Calu3 (cell line): ENCODE measurements at places on chromosomes 4 and X.

- DNase-seq = no peak
Observed at GRCh38 chrX:7993873-7994272, 66.7 kb upstream of the PNPLA4 start.

- DNase-seq = no peak
Observed at GRCh38 chr4:24273136-24273535, 311.2 kb downstream of the DHX15 start.

DNA sequence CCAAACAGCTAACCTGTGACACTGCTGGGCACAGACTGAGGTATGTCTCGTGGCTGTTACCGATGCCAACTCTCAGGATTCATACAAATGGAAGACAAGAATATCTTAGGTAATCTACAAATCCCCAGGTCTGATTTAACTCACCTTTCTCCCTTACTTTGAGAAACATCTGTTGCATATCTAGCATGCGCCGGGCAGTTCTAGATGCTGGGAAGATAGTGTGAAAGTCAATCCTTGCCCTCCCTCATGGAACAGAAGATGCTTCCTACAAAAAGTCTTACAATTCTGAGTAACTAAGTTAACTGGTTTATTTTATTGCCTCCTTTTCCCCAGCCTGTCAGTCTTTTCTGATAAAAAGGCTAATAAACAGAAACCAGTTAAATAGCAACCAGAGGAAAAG is 212.2 kb upstream of the FAT1 start:
- DNase-seq = no peak

DNA sequence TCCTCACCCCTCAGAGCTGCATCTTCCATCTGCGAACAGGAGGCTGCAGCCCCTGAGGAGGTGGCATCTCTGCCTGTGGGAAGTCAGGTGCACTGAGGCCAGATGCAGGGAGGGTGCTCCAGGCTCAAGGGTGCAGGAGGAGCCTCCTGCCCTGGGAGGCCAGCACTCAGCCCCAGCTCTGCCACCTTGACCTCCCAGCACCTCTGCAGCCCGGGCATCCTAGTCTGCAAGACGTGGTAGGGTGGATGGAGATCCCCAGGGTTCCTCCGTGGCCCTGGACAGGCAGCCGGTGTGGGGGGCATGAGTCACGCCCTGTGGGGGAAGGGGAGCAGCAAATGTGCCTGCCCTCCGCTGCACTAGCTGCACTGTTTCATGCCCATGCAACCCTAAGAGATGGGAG is 64.7 kb downstream of the TRMT44 start:
- no peak for DNase-seq
